Posterior cingulate gyrus (tissue), 11 donors: ENCODE measurements at places on chromosomes 6 and 20.

- DNase-seq, result no peak
Observed at GRCh38 chr20:24148372-24148771, 159.8 kb upstream of the GGTLC1 start.

DNA sequence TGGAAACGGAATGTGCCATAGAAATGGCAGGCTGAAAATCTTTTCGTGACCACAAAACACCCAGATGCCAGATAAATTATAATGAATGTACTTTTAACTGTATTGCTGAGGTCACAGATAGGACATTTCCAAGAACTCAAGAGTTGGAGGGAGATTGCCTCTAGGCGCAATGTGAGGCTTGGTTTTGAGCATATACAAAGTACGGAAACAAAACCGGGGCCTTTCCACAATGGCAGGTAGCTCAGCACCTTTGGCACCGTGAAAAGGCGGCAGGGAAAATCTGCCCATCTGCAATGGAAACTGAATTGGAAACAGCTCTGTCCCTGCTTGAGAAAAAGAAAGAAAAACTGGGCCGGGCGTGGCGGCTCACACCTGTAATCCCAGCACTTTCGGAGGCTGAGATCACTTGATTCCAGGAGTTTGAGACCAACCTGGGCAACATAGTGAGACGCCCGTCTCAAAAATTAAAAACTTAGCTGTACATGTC is 10.5 kb upstream of the C20orf144 start:
- DNase-seq, result no peak

- no peak for DNase-seq
Observed at GRCh38 chr6:134049176-134049575, 3.2 kb downstream of the SLC2A12 start.

- DNase-seq, result no peak
Observed at GRCh38 chr20:5657190-5657875, 92.9 kb upstream of the SHLD1 start.

DNA sequence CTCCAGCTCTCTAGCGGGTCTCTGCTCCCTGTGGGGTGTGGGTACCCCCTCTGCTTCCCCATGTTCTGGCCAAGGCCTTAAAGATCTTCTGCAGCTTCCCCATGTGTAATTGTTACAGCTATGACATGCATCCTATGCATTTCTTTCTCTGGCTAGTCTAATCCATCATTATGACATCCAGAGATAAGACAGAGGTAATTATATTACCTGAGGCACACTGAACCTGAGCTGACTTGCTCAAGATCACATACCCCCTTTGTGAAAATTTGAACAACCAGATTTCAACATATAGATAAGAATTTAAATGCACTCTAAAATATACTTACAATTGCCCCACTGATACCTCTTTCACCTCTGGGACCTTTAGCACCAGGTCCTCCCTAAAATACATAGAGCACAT is 102.4 kb downstream of the COL12A1 start:
- no peak for DNase-seq

- peak; percentile 67 for DNase-seq
Observed at GRCh38 chr6:32459781-32460424, 20.2 kb downstream of the HLA-DRA start.

GRCh38 chr20:33124261-33124660 is 43.7 kb upstream of the BPIFA2 start:
- no peak for DNase-seq

DNA sequence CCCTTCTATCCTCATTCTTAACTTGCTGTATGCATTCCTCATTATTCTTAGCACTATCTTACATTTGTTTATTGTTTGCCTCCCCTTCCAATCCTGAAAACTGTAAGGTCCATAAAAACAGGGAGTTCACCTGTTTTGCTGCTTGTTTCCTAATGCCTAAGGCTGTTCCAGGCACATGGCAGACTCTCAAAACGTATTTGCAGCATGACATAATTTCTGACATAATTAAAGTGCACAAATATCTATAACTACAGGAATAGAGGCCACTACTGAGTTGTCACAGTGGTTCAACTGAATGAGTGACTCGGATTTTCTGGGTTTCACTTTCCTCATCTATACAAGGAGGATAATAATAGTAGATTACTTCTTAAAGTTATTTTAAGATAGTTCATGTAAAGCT is 83.0 kb downstream of the HFE start:
- no peak for DNase-seq

- no peak for DNase-seq
Observed at GRCh38 chr6:142842418-142843261, 102.3 kb downstream of the HIVEP2 start.

DNA sequence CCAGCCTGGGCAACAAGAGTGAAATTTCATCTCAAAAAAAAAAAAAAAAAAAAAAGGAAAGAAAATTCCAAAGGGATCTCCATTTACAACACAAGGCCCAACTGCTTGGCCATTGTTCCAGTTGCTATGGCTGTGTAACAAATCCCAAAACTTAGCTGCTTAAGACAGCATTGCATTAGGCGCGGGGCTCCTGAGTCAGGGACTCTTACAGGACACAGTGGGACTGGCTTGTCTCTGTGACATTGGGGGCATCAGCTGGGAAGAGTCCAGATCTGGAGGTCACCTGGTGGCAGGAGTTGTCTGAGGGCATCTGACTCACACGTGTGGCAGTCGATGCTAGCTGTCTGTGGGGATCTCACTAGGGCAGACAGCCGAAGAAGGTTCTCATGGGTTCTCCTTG is 35.6 kb downstream of the TTLL9 start:
- no peak for DNase-seq

DNA sequence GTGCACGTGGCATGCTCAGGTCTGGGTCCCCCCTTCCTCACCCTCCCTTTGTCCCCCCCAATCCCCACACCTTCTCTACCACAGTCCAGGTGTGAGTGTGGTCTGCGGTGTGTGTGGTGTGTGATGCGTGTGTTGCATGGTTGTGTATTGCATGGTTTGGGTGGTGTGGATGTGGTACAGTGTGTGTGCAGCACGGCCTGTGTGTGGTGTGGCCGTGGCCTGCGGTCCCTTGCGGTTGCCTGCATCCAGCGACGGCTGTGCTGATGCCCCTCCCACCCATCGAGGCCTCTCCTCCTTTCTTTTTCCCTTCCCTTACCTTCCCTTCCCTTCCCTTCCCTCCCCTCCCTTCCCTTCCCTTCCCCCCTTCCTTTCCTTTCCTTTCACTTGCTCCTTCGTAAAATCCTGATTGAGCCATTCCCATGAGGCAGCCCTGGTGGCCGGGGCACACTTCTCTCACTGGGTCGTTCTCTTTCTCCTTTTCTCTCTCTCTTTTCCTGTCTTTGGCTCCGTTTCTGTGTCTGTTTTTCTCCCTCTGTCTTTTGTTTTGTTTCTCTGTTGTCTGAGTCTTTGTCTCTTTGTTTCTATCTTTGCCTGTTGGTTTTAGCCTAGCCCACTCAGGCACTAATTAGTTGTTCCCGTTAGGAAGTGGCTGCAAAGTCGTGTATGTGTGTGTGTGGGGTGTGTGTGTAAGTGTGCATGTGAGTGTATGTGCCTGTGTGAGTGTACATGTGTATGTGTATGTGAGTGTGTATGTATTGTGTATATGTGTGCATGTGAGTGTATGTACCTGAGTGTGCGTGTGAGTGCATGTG is 65.7 kb downstream of the SRC start:
- no peak for DNase-seq

DNA sequence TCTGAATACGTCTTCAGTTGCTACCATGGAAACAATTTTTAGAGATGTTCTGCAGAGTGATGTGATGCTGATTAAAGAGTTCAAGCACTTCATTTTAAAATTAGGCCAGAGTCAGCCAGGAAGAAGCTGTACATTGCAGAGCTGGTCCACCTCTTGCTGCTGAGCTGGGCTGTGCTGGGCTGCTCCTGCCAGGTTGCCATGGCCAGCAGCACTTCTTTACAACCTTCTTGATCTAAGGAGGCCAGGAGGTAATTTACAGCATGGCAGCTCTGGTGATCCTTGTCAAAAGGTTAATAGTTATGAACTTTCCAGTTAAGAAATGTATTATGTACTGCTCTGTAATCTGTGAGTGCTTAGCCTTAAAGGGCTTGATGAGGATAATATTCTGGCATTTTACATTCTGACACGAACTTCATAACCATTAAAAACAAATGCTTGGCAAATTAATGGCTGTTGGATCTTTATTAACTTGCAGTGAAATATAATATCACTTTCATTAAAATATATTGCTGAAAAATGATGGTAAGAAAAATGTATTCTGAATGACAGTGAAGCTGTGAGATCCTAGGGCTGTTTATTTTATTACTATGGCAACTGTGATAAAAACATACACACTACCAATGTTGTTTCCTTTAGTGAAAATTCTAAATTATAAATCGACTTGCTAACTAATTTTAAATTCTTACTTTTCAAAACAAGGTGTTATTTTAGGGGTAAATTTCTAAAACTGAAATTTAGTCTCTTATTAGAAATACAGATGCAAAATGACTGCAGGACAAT is 259.7 kb downstream of the RFPL4B start:
- DNase-seq, result no peak

DNA sequence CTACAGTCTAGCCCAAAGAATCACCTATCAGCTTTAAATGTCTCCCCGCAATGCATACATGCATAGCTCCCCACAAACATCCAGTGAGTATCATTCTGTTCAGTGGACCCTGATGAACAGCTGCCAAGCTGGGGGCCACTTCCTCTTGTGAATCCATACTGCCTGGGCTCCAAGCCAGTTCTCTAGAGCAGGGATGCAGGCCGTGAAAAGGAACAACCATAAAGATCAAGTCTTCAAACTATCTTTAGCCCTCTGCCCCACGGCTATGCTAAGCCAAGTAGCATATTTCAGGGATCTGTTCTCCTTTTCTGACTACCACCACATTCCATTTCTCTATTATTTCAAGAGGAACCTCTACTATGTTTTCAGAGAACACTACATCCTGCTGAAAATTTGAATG is 191.7 kb upstream of the BTBD3 start:
- no peak for DNase-seq

- DNase-seq, result no peak
Observed at GRCh38 chr6:134148566-134148965, 96.1 kb upstream of the SLC2A12 start.

GRCh38 chr20:61845233-61845671 is 220.4 kb downstream of the TAF4 start:
- DNase-seq, result no peak

DNA sequence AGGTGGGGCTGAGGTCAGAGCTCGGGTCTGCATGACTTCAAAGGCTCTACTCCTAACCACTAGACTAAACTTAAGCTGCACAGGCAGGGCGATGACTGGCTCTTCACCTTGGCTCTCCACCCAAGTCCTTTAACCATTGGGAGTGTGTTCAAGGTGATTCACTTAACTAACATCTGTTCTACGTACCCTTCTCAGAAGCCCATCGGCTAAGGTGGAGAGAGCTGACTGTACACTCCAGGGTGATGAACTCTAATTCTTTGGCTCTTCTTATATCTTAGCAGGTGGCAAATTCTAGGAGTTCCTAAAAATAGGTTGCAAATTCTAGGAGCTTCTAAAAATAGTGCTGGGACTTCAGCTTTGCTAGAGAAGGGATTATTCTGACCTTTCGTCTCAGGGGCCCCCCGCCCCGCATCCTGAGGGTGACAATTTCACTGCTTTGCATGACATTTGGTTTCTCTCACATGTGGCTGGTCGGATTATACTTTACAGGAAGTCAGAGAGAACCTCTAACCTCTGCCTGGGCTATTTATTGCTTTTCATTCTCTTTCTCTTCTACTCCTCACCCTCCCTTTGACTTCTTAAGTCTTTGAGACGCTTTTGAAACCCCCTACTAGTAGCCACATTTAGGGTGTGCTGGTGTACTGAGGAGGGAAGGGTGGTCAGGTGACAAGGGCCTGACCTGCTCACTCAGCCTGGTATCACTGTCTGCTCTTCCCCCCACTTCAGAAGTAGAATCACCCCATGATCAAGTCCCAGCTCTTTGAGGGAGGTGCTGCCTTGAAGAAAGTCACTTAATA is 55.5 kb downstream of the PRDM1 start:
- DNase-seq, result no peak

DNA sequence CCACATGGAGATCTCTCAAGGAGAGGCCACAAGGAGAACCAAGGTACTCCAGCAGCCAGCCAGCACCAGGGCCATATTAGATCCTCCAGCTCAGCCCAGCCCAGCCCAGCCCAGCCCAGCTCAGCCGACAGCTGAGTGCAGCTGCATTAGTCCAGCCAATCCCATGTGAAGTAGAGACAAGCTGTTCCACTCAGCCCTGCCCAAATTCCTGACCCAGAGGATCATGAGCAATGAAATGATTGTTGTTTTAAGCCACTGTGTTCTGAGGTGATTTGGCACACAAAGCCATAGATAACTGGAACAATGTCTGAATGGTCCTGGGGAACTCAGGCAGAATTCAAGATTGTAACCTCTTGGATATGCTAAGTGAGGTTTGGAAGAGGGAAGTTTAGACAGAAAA is 59.5 kb upstream of the BMP2 start:
- no peak for DNase-seq

DNA sequence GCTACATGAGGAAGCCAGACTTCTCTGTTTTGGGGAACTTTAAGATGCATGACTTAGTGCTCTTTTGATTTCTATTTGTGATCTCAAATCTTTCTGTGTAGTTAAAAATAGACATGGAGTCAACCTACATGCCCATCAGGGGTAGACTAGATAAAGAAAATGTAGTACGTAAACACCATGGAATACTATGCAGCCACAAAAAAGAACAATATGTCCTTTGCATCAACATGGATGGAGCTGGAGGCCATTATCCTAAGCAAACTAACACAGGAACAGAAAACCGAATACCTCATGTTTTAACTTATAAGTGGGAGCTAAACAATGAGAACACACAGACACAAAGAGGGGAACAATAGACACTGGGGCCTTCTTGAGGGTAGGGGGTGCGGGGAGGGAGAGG is 102.8 kb downstream of the ZDHHC14 start:
- no peak for DNase-seq

DNA sequence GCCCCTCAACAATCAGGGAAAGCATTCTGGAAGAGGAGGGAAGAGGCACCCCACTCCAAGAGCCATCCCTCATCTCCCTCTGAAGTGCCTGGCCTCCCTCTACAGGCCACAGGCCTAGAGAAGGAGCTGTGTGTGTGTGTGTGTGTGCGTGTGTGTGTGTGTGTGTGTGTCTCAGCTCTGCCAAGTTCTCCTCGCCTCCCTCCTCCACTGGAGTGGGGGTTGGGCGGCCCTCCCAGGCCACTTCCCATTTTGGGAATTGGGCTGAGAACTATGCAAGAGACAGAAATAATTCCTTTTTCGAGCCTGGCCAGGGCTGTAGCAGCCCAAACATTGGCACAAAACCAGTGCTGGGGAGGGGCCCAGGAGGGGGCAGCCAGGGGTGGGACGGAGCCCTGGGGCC is 35.7 kb downstream of the KCNB1 start:
- DNase-seq, result peak; percentile 70

- DNase-seq, result no peak
Observed at GRCh38 chr20:44644230-44644617, 7.3 kb downstream of the ADA start.

DNA sequence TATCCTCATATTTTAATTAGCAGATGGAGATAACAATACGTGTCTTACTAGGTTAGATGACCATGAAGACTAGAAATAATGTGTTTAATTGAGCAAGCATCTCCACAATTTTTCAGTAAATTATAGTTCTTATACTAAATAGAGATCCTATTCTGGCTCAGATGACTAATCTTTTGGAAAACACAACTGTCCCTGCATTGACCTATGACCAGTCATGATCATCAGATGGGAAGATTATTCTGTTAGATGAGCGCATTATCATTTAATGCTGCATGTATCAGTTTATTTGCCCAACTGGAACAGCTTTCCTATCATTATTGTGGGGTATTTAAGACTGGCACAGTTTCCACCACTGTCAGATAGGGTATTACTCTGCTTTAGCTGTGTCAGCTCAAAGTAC is 185.5 kb downstream of the MOXD1 start:
- DNase-seq, result no peak

GRCh38 chr6:80969439-80969838 is 783.0 kb downstream of the TENT5A start:
- DNase-seq, result no peak
